ENCODE measurements at places on chromosomes 3 and 15.
A peak's percentile ranks its signal among the peaks of the same experiment; 100 is the strongest.

GRCh38 chr3:56772952-56773938, 28.5 kb downstream of the ARHGEF3 start:
- no peak for DNase-seq

GRCh38 chr3:159821736-159822135, 166.9 kb upstream of the IL12A start:
- DNase-seq: no peak

DNA sequence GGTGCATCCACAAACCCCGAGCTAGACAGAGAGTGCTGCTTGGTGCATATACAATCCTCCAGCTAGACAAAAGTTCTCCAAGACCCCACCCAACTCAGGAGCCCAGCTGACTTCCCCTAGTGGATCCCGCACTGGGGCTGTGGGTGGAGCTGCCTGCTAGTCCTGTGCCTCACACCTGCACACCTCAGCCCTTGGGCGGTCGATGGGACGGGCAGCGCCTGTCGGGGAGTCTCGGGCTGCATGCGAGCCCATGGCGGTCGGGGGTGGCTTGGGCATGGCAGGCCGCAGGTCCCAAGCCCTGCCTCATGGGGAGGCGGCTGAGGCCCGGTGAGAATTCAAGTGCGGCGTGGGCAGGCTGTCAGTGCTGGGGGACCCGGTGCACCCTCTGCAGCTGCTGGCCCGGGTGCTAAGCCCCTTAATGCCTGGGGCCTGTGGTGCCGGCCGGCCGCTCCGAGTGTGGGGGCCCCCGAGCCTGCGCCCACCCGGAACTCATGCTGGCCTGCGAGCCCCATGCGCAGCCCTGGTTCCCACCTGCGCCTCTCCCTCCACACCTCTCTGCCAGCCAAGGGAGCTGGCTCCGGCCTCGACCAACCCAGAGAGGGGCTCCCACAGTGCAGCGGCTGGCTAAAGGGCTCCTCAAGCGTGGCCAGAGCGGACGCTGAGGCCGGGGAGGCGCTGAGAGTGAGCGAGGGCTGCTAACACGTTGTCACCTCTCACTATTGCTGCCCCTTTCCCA, 31.0 kb downstream of the ZNF589 start:
- DNase-seq: no peak

- DNase-seq: no peak
Observed at GRCh38 chr15:50277370-50277769, 11.8 kb upstream of the HDC start.

DNA sequence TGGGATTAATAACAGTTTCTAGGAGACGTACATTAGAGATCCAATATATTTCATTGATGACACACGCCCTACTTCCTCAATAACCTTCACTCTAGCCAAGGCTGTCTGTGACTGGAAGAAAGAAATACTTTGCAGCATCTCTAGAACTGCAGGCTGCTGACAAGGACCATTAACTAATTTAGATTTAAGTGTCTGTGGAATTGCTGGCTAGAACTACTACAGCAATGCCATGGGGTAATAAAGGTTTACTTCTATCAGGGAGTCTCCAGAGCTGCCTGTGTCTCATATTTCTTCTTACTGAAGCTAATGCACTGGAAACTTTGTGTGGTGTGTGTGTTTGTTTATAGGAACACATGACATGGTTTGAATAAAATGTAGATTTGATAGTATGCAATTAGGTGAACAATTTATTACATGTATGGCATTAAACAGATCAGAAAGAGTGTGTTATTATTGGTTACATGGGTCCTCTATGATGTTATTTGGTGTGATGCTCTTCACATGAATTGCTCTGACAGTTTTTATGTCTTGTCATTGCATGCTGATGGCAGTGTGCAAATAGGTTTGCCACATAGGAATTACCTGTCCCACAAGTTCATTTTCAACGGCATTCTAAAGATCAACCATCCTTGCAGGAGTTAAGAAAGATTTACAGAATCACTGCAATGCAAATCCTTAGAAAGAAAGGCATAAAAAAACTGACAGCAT, 916.2 kb upstream of the CADM2 start:
- DNase-seq: peak; percentile 14

DNA sequence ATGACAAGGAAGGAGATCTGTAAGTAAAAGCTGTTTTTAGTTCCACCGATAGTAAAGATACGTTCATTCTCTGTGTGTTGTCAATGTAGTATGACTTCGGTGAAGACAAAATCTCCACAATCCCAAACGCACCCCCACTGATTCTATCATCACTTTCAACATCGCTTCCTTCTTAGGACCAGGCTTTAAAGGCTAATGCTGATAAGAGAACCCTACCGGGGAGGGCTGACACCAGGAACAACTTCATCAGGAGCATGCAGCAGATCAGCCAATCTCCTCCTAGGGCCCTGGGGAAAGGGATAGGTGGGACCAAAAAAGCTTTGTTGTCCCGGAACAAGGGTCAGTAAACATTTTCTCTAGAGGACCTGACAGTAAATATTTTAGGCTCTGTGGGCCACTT, 334.1 kb downstream of the VPS13C start:
- no peak for DNase-seq

DNA sequence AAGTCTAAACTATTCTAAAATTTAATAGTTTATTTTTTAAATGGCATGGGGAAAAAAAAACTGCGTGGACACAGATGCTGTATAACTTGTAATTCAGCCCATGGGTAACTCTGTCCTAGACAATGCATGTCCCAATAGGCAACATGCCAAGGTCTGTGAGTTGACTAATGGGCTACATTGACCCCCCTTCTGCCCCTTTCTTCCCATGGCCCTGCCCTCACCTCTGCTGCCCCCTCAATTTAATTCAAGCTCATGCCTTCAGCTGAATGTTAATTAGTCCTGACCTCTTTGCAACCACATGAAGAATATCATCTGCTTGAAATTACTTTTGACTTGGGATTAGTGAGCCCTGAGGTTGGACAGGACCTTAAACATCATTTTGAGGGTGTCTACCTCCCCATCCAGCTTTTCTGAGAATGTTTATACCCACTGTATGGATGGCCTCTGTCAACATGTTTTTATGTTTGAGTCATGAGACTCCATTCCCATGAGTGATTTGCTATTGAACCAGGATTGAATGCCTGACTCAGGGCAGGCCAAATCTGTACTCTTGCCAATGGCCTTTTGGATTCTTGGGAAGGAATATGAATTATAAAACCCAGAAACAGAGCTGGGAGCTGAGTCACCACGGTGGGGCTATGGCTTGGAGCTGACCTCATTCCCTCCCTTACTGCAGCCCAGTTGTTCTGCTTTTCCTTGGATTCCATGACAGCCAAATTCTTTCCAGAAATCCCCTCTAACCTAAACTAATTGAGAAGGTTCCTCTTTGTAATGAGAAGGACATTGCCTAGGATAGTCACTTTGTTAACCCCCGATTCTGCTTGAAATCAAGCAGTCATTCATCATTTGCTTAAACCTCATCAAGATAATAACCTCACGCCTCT, 33.5 kb upstream of the PDE8A start:
- DNase-seq: no peak

GRCh38 chr3:126039870-126040269, 44.1 kb downstream of the SLC41A3 start:
- no peak for DNase-seq

GRCh38 chr15:84400820-84401219, 165.2 kb downstream of the GOLGA6L4 start:
- no peak for DNase-seq

DNA sequence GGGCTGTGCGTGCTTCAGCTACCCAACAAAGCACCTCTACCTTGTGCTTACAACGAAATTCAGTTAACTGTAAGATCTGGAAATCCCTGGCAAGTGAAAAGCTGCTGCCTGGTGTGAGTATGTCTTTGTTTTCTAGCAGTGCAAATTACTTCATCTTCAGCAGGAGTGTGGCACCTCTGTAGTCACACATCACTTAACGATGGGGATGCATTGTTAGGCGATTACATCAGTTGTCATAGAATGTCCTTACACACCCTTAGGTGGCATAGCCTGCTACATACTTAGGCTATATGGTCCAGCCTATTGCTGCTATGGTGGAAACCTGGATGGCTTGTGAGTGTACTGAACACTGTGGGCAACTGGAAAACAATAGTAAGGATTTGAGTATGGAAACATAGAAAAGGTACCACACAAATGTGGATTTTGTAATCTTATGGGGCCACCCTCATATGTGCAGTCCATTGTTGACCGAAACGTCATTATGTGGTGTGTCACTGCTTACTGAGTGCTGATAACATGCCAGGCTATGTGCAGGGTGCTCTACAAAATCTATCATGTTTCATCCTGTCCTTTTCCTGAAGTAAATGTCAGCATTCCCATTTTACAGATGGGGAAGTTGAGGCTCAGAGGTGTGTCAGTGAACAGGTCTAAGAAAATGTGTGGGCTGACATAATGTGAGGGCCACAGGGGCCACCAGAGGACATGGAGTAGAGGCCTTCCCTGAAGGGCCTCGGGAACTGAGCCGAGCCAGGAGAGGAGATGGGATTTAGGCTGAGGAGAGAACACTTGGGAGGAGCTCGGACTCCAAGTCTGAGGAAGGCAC, 173.5 kb downstream of the VGLL4 start:
- no peak for DNase-seq

- no peak for DNase-seq
Observed at GRCh38 chr15:89870006-89870405, 23.8 kb downstream of the AP3S2 start.

- no peak for DNase-seq
Observed at GRCh38 chr3:154745929-154746328, 315.9 kb upstream of the GPR149 start.

DNA sequence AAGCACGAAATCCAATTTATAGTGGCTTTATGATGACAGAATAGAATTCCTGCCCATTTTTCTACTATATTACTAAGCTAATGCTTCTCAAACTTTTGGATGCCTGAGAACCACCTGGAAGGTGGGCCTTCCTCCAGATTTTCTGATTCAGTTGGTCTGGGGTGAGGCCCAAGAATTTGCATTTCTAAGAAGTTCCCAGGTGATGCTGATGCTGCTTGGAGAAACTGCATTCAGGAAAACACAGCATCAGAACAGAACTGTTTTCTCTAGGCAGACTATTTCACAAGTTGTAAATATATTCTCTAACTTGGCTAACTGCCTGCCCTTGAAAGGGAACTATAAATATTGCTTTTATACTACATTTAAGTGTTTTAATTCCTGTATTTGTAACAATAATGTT, 644.9 kb upstream of the DPPA4 start:
- DNase-seq: no peak

DNA sequence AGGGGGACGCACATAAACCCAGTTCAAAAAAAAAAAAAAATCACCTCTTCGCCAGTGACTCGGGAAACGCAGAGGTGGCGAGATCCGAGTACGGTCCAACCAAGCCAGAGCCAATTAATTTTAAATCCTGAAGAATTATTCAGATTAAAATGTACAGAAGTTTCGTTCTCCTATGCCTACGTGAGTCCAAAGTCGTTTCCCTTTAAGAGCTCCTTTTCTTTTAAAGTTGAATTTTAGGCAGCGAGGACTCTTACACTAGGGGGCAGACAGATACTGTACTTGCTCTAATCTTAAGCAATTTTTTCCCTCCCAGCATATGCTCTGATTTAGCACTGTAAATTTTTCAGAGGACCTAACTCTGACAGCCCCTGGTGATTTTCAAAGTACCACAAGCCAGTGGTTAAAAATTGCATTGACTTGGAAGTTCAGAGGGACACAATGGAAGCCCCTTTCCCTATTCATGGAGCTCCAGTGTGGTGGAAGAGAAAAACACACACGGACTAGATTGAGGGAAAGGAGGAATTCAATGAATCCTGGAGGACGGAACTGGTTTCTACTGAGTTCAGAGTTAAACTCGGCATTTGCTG, 3.3 kb upstream of the NR2F2 start:
- DNase-seq: peak; percentile 94

- DNase-seq: no peak
Observed at GRCh38 chr3:193909387-193909786, 226.6 kb upstream of the HES1 start.

DNA sequence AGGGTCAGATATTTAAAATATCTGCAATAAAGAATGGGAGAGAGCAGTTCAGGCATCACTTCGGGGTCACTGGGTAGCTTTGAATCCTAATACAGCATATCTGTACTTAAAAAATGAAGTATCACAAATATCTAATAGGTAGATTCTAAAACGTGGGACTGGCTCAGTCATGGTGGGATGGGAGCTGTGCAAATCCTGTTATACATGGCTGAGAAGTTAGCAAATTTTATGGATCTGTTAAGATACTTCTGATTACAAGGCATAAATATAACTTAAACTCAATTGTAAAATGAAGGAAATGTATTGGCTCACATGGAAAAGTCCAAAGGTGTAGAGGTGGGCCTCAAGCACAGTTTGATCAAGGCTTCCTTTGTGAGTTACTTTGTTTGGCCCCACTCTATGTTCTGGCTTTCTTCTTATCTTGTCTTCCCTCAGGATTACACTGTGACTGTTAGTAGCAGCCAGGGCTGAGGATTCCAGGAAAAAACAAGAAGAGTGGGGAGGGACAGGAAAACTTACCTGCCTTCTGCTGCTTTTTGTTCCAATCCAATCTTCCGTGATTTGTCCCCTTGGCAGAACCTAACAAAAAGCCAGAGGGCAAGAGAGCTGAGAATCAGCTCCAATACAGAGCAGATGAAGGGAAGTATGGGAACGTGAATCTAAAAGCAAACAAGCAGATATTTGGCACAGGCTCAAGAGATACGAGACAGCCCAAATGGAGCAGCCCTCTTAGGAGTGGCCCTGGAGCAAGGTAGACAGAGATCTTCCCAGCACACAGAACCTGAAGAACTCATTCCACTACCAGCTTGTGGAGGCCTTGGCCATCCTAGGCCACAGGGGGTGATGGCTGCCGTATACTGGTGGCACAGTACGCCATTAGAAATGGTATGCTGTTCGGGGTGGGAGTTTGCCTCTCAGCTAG, 10.9 kb downstream of the PAQR9 start:
- DNase-seq: no peak

DNA sequence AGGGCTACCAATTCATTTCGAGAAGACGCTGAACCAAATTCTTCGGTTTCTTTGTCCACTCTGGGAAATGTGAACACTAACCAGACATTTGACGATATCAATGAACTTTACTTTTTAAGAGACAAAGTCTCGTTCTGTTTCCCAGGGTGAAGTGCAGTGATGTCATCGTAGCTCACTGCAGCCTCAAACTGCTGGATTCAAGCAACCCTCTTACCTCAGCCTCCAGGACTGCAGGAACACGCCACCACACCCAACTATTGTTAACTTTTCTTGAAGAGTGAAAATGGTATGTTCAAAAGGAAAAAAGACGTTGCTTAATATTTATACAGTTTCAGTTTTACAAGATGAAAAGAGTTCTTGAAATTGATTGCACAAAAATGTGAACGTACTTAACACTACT, 30.6 kb downstream of the MB21D2 start:
- DNase-seq: no peak

Measured in brain (organoid and tissue), 16 donors.